ENCODE measurements at places on chromosomes 4 and X.

DNA sequence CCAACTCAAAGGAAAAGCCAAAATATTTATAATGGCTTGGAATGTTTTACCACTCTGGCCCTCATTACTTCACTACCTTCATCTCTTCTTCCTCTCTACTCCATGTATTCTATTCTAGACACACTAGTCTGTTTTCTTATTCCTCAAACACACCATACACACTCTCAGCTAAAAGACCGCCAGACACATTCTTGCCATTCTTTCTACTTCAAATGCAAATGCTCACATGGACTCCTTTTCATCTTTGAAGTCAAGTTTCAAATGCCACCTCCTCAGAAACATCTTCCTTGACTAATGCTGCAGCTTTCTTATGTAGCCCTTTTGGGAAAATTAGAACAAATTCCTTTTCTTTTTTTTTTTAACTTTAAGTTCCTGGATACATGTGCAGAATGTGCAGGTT is 412.9 kb upstream of the FMR1 start:
- no peak for DNase-seq

- DNase-seq = peak; percentile 13
These were observed 17.6 kb downstream of the TRIM61 start for GRCh38 chr4:164959896-164960295.

DNA sequence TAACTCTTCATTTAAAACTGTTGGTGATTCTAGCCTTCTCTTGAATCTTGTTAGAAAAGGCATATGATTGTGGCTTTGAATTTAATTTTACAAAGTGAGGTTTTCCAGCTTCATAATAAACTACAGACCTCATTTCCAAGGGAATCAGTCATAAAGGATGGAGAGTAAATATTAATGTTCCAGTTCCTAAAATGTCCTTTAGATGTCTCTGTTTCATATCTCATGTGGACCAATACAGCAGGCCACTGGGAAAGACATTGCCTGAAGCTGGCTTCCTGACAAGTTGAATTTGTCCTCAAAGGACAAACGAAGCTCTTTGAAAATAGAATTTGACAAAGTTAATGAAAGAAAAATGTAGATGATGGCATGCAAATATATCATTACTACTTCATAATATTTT is 125.4 kb downstream of the ZNF330 start:
- DNase-seq = no peak

DNA sequence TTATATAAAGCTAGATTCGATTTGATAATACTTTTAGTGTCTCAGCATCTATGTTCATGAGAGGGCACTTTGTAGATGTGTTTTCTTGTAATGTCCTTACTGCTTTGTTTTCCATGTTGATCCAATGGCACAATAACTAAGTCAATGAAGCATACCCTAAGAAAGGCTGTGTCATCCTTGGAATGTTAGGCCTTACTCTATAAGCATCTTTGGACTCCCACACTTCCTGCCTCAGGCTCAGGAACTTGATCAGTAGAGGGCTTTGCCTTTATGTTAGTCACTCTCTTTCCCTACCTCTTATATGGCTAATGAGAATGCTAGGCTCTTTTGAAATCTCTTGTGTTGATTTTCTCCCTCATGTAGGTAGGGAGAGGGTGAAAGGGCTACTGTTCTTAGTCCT is 33.2 kb upstream of the EDA2R start:
- no peak for DNase-seq

- no peak for DNase-seq
These were observed 5.1 kb upstream of the RPS3A start for GRCh38 chr4:151094290-151094751.

DNA sequence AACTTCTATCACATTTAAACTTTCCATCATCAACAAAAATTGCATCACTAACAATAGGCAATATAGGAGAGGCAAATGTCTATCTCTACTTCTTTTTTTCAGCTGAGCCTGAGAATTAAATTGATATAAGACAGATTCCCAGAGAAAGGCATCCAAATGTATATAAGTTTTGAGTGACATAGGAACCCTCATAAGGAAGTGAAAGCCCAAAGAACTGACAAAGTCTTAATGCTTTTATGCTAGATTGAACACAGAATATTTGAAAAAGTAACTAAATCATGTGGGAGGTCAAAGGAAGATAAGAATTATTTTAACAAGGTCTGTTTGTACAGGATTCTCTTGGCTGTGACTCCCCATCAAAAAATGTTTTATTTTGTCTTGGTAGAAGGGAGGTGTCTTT is 714.9 kb downstream of the GRXCR1 start:
- no peak for DNase-seq

DNA sequence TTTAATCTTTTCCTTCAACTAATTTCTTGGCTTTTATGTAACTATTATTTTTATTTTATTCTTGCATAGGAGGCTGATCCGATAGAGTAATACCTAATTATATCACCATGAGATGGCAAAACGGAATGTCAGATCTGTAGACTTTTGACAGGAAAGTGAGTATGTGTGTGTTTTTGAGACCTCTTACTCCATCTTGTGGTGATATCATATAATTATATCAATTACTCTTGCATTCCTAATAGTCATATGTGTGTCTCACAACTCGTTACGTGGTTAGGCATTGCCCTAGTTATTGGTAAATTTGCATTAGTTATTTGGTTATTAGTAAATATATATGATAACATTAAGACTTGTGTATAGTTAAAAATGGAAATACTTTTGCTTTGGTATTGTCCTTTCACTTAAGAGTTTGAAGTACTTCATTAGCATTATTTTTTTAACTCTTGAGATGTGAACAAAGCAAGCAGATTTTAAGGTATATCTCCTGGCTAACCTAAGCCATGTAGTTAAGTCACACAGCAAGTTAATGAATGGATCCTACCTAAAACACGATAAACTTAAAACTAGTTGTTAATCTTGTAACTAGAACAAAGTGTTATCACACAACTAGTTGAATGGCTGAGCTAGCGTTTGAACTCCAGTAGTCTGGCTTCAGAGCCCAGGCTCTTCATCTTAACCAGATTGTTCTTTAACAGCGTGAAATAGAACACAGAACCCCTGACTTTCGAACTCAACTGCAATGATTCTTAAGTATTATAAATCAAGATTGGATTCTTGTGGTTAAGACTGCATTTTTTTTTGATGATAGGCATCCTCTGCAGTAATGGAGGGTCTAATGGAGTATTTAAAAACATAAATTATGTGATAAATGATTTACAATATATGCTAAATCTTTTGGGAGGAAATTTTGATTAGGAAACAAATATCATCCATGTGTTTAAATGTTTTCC is 67.1 kb downstream of the PGRMC2 start:
- DNase-seq = no peak

- no peak for DNase-seq
These were observed at the start of gene ADH1C for GRCh38 chr4:99352602-99353537. Gene ADH1C, minus strand, starts transcription at chr4:99352746. Its CDS starts 71 bp downstream, at chr4:99352675.

DNA sequence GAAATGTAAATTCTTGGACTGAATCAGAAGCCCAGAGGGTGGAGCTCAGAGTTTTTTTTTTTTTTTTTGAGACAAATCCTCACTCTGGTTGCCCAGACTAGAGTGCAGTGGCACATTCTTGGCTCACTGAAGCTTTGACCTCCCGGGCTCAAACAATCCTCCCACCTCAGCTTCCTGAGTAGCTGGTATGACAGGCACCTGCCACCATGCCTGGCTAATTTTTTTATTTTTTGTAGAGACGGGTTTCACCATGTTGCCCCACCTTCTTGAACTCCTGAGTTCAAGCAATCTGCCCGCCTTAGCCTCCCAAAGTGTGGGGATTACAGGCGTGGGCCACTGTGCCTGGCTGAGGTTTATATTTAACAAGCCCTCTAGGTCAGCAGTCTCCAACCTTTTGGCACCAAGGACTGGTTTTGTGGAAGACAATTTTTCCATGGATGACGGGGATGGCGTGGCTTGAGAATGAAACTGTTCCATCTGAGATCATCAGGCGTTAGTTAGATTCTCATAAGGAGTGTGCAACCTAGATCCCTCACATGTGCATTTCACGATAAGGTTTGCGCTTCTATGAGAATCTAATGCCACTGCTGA is 76.7 kb downstream of the FHIP1A start:
- DNase-seq = no peak

- DNase-seq = no peak
These were observed 80.8 kb upstream of the MAB21L2 start for GRCh38 chr4:150501009-150501727.

DNA sequence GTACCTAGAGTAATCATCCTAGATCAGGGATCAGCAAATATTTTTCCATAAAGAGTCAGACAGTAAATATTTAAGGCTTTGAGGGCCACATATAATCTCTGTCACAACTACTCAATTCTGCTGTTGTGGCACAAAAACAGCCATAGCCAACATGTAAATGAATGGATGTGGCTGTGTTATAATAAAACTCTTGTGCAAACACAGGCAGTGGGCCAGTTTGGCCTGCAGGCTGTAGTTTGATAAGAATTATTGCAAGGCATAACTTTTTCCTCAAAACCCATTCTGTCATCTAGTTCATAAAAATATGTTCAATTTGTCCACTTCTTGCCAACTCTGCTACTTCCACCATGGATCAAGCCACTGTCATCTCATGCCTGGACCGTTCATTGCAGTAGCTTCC is 39.4 kb upstream of the SHROOM4 start:
- DNase-seq = no peak

- no peak for DNase-seq
These were observed 37.4 kb downstream of the FAM241A start for GRCh38 chr4:112182604-112183003.

DNA sequence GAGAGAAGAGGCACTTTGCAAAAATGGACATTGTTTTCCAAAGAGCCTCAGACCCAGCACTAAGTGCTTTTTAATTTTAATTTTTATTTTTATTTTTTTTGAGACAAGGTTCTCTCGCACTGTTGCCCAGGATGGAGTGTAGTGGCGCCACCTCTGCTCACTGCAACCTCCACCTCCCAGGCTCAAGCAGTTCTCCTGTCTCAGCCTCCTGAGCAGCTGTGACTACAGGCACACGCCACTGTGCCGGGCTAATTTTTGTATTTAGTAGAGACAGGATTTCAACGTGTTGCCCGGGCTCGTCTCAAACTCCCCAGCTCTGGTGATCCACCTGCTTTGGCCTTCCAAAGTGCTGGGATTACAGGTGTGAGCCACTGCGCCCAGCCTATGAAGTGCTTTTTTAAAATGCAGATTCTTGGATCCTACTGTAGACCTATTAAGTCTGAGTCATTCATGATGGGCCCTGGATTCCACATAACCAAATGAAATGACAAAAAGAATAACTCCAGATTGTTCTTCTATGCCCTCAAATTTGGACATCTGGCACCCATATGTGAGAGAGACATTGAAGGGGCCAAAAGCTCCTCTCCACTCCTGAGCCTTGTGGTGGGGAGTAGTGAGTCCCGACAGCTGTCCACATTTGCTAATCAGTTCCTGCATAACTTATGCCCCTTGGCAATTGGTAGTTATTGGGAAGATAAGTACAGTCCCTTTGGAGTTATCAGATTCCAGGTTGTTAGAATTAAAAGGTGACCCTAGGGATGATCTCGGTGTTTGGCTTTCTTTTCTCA is 3.6 kb downstream of the NOCT start:
- no peak for DNase-seq

- DNase-seq = no peak
These were observed 51.1 kb downstream of the C4orf51 start for GRCh38 chr4:145731028-145731427.

- DNase-seq = no peak
These were observed 23.1 kb upstream of the TLR7 start for GRCh38 chrX:12843668-12844279.

DNA sequence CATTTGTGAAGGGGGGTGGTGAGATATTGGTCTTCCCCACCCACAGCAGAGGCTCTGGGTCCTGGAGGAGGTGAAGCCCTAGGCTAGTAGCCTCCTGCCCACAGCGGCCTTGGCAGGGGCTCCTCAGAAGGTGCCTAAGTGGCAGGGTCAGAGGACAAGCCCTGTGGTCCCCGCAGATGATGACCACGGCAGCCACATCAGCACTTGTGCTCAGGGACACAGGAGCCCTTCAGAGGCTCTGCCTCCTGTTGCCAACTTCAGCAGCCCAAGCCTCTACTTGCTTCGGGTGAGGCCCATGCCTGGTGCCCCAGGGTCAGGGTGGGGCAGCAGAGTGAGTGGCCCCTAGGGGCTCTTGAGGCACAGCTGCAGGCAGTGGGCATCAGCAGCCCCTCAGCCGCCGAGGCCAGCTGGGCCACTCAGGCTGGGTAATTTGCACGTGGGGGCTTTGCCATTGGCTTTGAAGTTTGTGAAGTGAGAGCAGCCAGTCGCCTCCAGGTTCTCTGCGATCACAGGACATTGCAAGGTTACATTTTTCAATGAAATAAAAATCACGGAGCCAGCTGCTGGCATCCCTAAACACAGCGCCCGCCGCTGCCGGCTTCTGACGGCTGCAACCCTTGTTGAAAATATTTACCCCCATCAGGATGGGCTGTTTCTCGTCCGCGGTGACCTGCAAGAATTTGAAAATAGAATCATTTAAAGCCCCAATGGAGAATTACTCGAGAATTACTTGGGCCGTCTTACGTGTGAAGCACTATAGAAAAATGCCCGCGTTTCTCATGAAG is 108.5 kb downstream of the HMX1 start:
- DNase-seq = no peak

DNA sequence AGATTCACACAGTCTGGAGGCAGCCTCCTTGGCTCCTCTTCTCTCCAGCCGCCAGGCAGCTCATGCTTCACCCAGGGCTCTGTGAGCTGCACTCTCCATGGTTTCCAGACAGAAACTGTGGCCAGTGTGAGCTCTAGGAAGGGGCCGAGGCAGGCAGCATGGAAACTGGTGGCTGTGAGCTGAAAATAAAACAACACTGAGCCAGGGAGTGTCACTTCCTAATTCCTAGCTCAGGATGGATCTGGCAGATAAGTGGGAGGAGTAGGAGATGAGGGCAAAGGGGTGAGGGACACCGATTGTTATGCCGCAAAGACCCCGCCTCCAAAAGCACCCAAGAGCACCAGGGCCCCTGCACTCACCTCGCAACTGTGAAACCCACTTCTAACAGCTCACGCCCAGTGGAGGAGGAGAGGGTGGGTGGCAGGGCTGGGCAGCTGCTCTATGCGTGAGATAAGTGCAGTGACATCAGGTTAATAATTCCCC is 69.8 kb downstream of the FHDC1 start:
- DNase-seq = no peak

DNA sequence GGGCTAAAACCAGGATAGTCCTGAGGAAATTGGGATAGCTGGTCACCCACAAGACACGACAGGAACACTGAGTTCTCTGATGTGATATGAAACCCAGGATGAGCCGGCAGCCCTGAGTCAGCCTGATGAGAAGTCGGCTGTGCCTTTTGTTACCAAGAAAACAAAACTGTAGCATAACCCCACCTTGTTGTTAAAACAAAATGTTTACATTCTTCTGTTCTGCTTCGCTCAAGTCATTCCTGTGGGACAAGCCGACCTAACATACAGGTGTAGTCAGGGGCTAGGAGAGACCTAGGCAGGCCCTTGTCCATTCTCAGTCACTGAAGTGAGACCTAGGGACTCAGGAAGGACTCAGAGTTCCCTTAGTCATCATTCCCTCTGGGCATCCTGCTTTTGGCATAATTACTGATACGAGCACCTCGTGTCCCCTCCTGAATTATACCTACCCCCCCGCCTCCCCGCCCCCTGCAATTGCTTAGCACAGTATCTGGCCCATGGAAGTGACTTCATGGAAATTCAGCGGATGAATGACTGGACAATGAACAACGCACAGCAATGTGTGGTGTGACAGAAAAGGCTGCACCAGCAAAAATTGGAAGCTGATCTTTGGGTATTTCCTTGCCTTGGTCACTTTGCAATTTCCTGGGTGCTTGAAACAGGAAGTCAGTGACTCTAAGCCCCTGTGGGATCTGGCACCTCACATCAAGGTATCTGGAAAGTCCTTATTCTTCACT is 31.9 kb upstream of the TLR2 start:
- no peak for DNase-seq

GRCh38 chr4:54238389-54238788 is 9.3 kb downstream of the PDGFRA start:
- no peak for DNase-seq
